Esophagus muscularis mucosa (tissue), 4 donors: ENCODE measurements at places on chromosomes 16 and 17. TPM values are rescaled to one million over a fixed set of nuclear protein-coding genes. Genes with fewer than 3 reads are reported as not detected.

GRCh38 chr17:77436481-77436880 is 295.7 kb downstream of the SEC14L1 start:
- DNase-seq, result no peak

DNA sequence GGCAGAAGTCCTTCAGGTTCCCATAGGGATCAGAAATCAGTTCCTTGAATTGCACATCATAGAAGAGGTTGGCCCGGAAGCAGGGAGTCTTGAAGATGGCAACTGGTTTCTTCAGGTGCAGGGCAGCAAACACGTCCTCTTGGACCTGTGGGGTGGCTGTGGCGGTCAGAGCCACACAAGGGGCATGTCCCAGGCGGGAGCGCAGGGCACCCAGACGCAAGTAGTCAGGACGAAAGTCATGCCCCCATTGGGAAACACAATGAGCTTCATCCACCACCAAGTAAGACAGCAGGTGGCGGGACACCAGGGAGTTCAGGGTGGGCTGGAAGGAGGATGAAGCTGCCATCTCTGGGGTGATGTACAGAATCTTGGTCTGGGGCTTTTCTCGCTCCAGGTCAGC is 4.4 kb downstream of the RECQL5 start:
- no peak for DNase-seq

DNA sequence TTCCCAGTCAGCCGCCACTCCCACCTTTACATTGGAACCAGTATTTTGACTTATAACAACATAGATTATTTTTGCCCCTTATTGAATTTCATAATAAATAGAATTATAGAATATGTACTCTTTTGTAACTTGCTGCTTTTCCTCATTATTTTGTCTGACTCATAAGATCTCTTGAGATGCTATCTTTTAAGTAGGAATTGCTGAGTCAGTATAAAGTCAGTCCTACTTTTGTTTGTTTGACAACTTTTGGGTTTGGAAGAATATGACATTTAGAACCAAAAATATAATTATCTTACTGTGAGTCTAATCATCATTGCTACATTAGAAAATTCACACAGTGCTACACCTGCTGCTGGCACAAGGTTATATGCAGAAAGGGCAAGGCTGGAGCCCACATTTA is 69.7 kb downstream of the STXBP4 start:
- DNase-seq, result no peak

The OR2C1 gene
- not detected for total RNA-seq

The SCGB1C2 gene
- not detected for total RNA-seq
